ENCODE measurements at places on chromosomes 11 and 22.

DNA sequence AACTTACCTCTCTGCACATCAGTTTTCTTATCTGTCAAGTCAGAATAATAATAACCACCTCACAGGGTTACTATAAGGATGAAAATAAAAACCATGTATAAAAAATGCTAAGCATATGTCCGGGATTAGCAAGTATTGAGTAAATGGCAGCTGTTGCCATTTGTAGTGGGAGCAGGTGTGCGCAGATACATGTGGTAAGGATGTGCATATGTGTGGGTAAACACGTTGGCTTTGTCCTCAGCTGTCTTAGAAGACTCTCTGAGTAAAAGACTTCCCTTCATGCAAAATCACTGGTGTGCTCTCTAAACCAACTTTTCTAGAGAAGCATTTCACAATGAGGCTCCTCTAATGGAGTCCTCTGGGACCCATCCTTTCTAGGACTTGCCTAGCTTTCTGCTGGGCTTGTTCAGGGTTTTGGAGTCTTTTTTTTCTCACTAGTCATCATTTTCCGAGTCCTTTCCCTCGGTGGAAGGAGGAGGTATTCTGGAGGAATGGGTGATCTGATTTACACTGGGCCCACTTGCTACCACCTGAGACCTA lies 62.4 kb downstream of the NELL1 start:
- DNase-seq = no peak

DNA sequence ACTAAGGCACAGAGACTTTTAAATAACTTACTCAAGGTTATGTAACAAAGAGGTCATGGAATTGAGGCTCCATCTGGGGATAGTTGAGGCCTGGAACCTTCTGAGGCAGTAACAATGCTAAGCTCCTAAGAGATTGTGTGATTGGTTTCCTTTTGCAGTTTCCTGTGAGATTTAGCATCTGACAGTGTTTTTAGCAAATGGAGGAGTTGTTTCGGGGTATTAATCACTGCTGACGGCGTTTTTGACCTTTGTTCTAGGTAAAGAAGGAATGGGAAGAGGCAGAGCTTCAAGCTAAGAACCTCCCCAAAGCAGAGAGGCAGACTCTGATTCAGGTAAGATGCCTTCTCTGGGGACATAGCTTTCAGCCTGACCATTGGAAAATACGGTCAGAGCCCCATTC lies 32.1 kb upstream of the ST14 start:
- no peak for DNase-seq

GRCh38 chr11:74685338-74685737 lies 45.9 kb downstream of the CHRDL2 start:
- no peak for DNase-seq

DNA sequence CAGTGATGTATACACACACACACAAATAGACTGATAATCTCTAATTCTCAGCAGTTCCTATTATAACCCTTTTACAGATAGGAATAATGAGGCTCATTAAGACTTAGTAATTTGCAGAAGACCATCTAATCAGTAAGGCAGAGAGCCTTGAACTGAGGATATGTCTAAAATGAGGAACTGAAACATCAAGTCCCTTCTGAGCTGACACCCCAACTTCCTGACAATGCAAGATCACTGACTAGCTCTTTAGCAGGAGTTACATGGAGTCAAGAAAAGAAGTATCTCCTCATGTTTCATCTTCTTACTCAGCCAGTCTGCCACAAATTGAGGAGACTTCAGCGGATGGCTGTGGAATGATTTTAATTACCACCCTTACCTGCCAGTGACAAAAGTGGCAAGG lies 193.0 kb downstream of the MSANTD4 start:
- no peak for DNase-seq

DNA sequence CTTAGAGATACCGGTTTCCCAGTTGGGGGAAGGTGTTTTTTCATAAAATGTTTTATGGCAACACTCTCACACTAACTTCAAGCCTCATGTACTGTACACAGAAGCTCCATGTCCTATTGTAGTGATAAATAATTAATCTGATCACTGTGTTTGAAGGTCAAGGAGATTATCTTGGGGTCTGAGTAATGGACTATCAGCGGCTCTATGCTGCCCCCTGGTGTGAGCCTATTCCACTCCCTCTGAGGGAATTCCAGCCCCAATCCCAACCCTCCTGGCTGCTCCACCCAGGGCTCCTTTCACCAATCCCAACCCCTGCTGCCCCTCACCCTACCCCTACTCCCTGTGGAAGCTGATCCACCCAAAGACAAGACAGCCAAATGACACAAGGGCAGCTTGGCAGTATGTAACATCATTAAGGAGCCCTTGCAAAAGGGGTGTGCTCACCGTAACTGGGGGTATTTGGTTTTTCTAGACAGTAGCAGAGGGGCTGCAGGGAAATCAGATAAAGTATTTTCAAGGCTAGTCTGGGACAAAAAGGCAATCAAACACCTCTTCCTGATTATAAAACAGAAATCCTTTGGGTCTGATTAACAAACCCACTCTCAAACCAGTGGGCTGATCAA lies 22.3 kb downstream of the HPS4 start:
- DNase-seq = no peak

DNA sequence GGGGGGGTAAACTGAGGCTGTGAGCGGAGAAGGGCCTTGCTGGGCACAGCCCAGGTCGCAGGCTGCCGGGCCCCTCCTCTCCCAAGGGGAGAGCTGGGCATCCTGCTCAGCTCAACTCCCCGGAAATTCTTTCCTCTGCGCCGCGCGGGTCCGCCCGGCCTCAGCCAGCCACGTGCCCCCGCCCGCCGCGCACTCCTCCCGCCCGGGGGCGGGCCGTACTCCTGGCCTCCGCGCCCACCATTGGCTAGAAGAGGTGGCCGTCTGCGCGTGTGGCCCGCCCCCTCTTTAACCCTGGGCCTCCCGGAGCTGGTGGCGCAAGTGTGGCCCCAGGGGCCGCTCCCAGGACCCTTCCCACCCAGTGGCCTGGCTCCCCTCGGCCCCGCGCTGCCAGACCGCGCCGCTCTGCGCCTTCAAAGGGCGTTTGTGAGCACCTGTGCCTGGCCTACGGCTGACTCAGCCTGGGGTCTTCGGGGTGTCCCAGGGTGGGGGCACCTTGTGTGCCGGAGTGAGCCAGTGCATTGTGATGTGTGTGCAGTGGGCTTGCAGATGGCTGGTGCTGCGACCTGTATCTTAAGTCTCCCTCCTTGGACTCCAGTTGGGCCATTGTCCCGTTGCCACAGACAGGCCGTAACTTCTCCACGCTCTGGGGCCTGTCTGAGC lies 2.0 kb downstream of the MRGPRF start:
- DNase-seq = peak; percentile 14

- DNase-seq = no peak
These were observed 9.5 kb upstream of the ADA2 start for GRCh38 chr22:17228725-17229126.

DNA sequence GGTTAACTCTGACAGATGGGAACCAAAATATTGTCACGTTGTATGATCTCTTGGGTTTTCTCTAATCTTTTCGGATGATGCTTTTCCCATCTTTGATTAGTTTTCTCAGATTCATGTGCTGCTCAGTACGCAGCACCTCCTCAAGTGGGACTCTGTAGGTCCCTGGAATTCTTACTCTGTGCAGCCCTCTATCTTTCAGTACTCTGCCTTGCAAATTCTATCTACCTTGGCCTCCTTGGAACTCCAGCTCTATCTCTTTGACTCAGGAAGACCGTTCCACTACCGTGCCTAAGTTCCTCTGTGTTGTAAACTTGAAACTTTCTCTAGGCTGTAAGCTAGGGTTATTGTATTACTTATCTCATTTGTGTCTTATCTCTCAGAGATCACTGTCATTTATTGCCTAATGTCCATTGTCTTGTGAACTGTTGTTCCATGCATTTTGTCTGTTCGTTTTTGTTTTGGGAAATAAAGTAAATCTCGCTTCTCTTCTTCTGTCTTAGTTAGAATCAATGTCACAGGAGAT lies 20.1 kb upstream of the CHORDC1 start:
- DNase-seq = no peak

DNA sequence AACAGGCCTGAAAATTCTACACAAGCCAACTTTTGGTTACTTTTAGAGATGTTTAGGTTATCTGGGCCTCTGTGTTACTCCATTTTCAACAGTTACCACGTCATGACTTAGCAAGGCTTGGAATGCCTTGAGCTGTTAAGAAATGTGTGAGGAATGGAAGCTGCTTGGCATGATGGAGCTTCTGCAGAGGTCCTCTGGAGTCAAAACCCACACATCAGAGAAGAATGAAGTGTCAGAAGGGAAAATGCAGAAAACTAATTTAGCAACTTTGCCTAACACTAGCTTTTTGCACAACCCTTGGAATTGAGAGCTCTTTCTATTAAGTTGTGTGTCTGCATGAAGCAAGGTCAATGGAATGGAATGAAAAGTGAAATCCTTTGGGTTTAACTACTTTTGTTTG lies 27.4 kb downstream of the FAT3 start:
- no peak for DNase-seq

DNA sequence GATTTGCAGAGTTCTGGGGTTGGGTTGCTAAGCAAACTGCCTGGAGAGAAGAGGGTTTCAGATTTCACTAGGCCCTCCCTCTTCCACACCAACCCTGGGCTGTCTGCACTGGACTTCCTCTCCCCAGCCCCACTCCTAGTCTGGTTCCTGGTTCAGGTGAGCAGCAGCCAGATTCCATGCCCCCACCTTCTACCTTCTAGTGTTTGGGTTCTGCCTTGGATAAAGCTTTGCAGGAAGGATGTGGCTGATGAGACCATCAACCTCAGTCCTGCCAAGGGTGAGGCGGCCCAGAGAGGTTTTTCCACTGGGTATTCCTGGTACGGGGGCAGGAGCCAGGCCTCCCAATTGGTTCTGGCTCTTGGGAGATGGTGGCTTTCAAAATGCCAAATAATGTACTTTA lies 68.3 kb downstream of the BCR start:
- DNase-seq = no peak

GRCh38 chr11:120044011-120044675 lies 93.8 kb downstream of the TRIM29 start:
- no peak for DNase-seq

GRCh38 chr22:47161631-47162030 lies 399.2 kb downstream of the TBC1D22A start:
- DNase-seq = no peak

GRCh38 chr11:27505781-27506180 lies 788 bp downstream of the LIN7C start:
- DNase-seq = no peak

DNA sequence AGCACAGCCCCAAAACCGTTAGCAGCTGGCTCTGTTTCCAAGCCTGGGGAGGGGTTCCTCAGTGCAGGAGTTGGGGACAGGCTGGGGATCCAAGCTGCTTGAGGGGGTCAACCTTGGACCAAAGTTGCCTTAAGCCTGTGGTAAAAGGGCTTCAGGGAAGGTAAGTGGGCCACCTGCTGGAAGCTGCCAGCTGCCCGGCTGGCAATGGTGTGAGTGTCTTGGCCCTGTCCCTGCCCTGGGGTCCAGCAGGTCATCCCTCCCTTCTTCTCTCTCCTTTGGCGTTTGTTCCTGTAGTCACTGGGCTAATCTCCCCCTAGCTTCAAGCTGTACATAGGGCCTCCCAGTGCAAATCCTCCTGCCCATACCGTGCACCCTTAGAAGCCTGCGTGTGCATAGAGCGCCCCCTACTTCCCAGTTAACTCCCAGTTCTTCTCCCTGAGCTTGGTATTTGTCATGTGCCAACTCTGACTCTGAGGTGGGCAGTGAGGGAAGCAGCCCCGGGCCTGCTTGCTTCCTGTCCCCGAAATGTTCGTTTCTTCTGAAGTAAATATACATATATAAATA lies 4.4 kb downstream of the TMEM258 start:
- DNase-seq = no peak

- DNase-seq = no peak
These were observed 15.0 kb upstream of the SLC39A13 start for GRCh38 chr11:47393163-47394049.

- no peak for DNase-seq
These were observed 429.6 kb downstream of the METTL15 start for GRCh38 chr11:28537822-28538221.

DNA sequence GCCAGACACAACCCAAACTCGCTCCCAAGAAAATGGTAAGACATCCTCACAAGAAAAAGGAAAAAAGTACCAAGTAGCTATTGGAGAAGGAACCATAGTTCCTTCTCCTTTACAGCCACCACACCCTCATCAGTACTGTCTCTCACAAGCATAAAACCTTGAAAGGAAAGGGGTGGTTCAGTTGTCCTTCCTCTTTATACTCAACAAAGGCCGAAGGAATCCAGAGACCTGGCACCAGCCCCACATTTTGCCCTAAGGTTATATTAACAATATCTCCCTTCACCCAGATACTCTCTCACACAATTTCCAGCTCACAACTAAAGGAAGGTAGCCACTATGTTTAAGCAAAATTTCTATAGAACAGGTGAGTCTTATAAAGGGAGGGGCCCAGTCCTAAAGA lies 8.5 kb downstream of the FHIP1B start:
- DNase-seq = no peak

- no peak for DNase-seq
These were observed 88.8 kb upstream of the CLDN5 start for GRCh38 chr22:19612866-19613572.

GRCh38 chr11:15493921-15494620 lies 379.3 kb downstream of the INSC start:
- DNase-seq = no peak

DNA sequence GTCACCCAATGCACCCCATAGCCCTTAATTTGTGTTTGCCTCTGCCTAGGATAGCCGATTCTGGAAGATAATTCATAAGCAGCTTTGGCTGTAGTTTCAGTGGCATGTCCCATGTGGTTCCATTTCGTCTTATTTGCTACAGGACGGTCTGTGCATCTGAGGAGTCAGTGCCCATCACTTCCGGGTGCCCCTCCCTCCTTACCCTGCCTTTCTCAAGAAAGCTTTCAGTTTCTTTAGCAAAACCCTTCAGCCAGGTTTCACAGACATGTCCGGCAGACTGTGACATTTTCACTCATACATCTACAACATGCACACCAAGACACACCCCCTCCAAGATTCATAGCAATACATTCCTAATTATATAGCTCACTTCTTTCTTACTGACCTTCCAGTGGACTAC lies 14.3 kb downstream of the TP53AIP1 start:
- DNase-seq = no peak

Data from CD4-positive, alpha-beta memory T cell (primary cell).